ENCODE measurements at places on chromosomes 6 and 20.

- no peak for DNase-seq
- no peak overlapping the region for H3K27ac ChIP-seq
- H3K4me1 ChIP-seq: no peaks in the 10 kb centered on the region
- no peaks in the 10 kb centered on the region for H3K27me3 ChIP-seq
- H3K36me3 ChIP-seq: no peaks in the 10 kb centered on the region
Measured at GRCh38 chr6:166046226-166046625, 121.4 kb downstream of the TBXT start.

DNA sequence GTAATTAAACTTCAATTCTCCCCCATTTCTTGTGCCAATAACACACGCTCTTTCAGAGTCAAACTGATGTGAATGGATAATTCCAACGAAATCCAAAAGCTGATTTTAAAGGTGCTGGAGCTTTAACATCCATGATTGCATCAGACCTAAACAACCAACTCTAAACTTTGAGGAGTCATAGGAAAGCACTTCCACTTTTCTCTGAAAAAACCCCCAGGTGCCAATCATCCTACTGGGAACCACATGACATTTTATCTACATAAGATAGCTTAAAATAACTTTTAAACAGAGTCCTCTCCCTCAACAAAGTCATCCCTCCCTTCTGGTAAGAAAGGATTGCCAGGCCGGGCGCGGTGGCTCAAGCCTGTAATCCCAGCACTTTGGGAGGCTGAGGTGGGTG is 167.7 kb upstream of the PDE10A start:
- no peak overlapping the region for H3K27ac ChIP-seq
- H3K4me3 ChIP-seq: no peak overlapping the region
- H3K4me1 ChIP-seq: no peaks in the 10 kb centered on the region
- DNase-seq: no peak

- peak; percentile 94 for DNase-seq
- peaks cover 31% of the 10 kb centered on the region for H3K4me1 ChIP-seq
- H3K36me3 ChIP-seq: peaks cover 24% of the 10 kb centered on the region
Measured at GRCh38 chr6:32970413-32971241, 2.2 kb downstream of the BRD2 start.

- no peak overlapping the region for H3K4me3 ChIP-seq
- no peaks in the 10 kb centered on the region for H3K4me1 ChIP-seq
- H3K36me3 ChIP-seq: no peaks in the 10 kb centered on the region
- H3K27me3 ChIP-seq: no peaks in the 10 kb centered on the region
Measured at GRCh38 chr6:75102301-75102700, 103.6 kb downstream of the COL12A1 start.

DNA sequence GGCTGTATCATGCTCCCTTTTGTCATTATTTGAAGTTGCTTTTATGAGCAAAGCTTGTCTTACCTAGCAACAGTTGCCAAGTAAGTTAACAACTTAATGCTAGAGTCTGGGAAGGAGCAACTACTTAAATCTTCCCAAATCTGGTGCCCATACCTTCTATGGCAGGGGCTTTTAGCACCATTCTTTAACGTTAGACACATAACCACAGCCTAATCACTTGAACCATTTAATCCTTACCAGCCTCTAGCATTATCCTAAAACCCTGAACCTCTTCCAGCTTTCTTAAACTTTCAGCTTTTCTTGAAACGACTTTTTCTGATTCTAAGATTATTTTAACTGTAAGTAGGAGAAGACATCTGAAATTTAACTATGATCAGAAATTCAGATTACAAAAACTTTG is at the start of gene C6orf163:
C6orf163 (plus strand) TSS at position 83 of the 400 bp plus-strand sequence; CDS start at position 370, 287 bp downstream.
- no peak within 1 kb of the TSS for H3K4me3 ChIP-seq
- H3K27ac ChIP-seq: no peak within 1 kb of the TSS
- H3K27me3 ChIP-seq: no peaks in the 10 kb centered on the region
- H3K4me1 ChIP-seq: peaks cover 12% of the 10 kb centered on the region
- DNase-seq: no peak
- no peaks in the 10 kb centered on the region for H3K36me3 ChIP-seq

DNA sequence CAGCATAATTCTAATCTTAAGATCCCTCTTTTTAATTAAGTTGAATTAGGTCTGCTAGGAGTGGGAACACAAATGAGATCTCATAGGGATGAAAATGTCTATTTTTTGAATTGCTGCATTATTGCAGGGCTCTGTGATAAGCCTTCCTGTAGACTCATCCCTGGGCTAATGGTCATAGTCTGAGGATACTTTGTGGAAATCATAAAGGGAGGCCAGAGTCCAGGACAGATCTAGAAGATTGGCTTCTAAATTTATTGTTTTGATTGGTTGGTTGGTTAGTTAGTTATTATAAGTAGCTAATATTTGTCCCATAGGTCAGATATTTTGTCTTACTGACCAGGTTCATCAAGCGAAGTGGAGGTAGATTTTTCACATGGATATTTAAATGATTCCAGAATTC is 142.3 kb downstream of the AKAP7 start:
- H3K36me3 ChIP-seq: no peaks in the 10 kb centered on the region
- peaks cover 26% of the 10 kb centered on the region for H3K4me1 ChIP-seq
- no peak for DNase-seq
- no peak overlapping the region for H3K4me3 ChIP-seq
- H3K27me3 ChIP-seq: no peaks in the 10 kb centered on the region

DNA sequence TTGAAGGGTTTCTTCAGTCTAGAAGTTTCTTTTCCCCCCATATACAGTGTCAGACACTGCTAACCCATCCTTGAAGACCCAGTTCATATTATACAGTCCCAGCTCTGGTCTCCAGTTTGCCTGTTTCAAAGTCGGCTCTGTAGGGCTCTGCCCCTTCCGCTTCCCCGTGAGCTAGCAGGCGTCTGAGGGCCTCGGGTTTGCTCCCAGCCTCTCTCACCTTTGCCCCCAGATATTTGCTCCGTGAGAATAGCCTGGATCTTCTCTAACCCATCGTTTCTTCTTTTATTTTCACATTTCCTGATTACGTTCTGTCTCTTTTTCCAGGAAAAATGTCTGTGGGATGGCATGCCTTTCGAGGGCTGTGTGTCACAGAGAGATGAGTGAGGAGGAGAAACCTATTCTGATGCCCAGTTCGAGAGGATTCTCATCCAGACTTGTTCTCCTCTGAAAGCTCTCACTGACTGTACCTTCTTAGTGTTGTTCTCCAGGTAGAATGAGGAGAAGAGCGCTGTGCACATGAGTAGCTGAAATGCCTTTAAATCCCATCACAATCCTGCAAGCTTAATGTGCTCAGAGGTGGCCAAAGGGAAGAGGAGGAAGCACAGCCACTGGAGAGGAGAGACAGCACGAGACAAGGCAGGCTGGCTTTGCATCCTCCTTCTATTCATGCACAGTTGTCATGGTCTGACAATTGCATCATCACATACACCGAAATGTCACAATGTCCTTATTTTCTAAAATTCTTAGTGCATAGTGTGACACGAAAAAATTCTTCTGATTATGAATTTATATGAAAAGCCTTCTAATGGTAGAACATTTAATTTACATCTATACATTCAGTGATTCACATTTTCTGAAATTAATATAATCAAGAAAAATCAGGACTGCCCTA is 171.1 kb downstream of the FOXA2 start:
- H3K36me3 ChIP-seq: no peaks in the 10 kb centered on the region
- no peaks in the 10 kb centered on the region for H3K4me1 ChIP-seq
- H3K4me3 ChIP-seq: no peak overlapping the region
- no peak for DNase-seq

DNA sequence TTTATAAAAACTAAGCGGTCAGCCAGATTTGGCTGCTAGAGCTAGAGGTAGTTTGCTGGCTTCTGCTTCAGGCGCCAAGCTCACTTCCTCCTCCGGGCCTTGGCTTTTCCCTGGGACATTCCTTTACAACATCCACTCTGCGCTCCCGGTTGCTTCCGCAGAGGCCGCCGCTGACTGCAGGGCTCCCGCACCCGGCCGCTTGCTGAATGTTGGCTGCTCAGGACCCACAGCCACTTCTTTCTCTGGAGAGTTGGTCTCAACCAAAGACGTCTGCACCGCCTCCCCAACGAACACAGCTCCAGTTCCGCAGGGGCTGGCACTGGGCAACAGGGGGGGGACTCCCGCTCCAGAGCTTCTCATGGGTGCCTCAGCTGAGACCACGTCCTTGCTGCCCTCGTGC is 282.8 kb downstream of the TFAP2C start:
- H3K4me3 ChIP-seq: no peak overlapping the region
- no peak overlapping the region for H3K27ac ChIP-seq
- DNase-seq: no peak
- H3K27me3 ChIP-seq: no peaks in the 10 kb centered on the region

- H3K27ac ChIP-seq: peak overlapping the region; percentile 16
- H3K4me1 ChIP-seq: peaks cover 36% of the 10 kb centered on the region
- no peaks in the 10 kb centered on the region for H3K36me3 ChIP-seq
- H3K27me3 ChIP-seq: no peaks in the 10 kb centered on the region
- no peak overlapping the region for H3K4me3 ChIP-seq
Measured at GRCh38 chr6:151070631-151071051, 169.1 kb upstream of the AKAP12 start.

- no peak for DNase-seq
Measured at GRCh38 chr6:15330174-15330944, 84.5 kb downstream of the JARID2 start.

- H3K36me3 ChIP-seq: no peaks in the 10 kb centered on the region
- peak; percentile 33 for DNase-seq
- H3K27ac ChIP-seq: no peak overlapping the region
- no peak overlapping the region for H3K4me3 ChIP-seq
- no peaks in the 10 kb centered on the region for H3K27me3 ChIP-seq
Measured at GRCh38 chr6:87436435-87436834, 28.7 kb downstream of the CFAP206 start.

GRCh38 chr6:97222903-97223302 is 60.1 kb downstream of the MMS22L start:
- no peaks in the 10 kb centered on the region for H3K4me1 ChIP-seq
- H3K27me3 ChIP-seq: no peaks in the 10 kb centered on the region
- H3K27ac ChIP-seq: no peak overlapping the region
- H3K36me3 ChIP-seq: no peaks in the 10 kb centered on the region
- no peak overlapping the region for H3K4me3 ChIP-seq

- H3K27me3 ChIP-seq: no peaks in the 10 kb centered on the region
- H3K36me3 ChIP-seq: no peaks in the 10 kb centered on the region
- H3K27ac ChIP-seq: no peak overlapping the region
- no peak for DNase-seq
- no peak overlapping the region for H3K4me3 ChIP-seq
Measured at GRCh38 chr6:6728169-6728941, 139.8 kb downstream of the LY86 start.

DNA sequence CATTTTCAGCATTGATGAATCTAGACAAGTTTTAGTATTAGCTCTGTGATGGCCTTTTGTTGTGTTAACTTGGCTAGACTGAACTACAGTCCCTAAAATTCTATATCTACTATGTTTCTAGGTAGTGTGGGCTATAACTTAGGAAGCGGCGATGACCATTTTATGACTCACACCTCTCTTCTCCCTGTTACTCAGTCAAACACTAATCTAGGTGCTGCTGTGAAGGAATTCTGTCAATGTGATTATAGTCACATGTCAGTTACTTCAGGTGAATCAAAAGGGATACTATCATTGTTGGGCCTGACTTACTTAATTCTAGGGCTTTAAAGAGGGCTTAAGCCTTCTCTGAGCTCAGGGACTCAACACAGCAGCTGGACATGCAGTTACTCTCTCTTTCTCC is 691.5 kb upstream of the MAP3K7 start:
- H3K27me3 ChIP-seq: no peaks in the 10 kb centered on the region
- no peak overlapping the region for H3K27ac ChIP-seq
- H3K36me3 ChIP-seq: no peaks in the 10 kb centered on the region
- no peaks in the 10 kb centered on the region for H3K4me1 ChIP-seq
- no peak overlapping the region for H3K4me3 ChIP-seq

DNA sequence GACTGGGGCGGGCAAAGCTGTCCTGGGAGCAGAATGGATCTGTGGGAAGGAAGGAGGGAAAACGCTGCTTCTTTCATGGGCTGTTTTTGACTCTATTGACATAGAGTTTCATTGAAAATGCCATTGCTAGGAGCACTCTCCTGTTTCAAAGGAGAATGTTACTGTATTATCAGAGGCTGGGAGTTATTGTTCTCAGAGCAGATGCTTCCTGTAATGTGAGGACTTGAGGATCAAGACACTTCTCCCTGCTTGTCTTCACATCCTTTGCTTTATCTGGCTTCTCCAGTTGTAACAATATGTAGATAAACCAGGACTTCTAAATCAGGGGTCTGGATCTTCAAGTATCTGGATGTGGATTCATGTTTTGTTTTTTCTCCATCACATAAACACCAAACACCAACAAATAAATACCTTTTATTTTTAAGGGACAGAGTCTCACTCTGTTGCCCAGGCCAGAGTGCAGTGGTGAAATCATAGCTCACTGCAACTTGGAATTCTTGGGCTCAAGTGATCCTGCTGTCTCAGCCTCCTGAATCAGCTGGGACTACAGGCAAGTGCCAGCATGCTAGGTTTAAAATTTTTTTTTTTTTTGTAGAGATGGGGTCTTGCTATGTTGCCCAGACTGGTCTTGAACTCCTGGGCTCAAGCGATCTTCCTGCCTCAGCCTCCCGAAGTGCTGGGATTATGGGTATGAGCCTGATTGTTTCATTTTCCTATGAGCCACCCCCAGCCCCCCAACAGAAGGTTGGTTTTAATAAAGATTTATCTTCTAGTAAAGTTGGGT is 3.9 kb downstream of the CD109 start:
- H3K4me3 ChIP-seq: no peak overlapping the region
- no peaks in the 10 kb centered on the region for H3K36me3 ChIP-seq
- no peak for DNase-seq
- H3K27me3 ChIP-seq: peaks cover 10% of the 10 kb centered on the region

DNA sequence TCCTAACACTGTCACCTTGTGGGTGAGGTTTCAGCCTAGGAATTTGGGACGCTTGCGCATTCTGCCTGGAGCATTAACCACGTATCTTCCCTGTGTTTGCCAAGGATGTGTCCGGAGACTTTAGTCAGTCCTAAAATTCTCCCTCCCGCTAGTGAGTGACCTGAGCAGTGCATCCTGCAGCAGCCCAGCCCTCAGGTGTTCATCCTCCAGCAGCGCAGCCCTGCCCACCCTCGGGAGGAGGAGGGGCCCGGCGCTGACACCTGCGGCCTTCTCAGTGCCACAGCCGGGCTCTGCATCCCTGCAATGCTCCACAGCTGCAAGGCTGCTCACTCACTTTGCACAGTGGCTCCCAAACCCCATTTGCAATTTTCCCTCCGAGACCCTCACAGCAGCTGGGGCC is 79.5 kb downstream of the ERMARD start:
- peaks cover 7% of the 10 kb centered on the region for H3K4me1 ChIP-seq
- no peaks in the 10 kb centered on the region for H3K27me3 ChIP-seq
- no peak for DNase-seq
- H3K36me3 ChIP-seq: no peaks in the 10 kb centered on the region
- H3K27ac ChIP-seq: no peak overlapping the region

Measured in adrenal gland (tissue), 19 donors.